Activated CD4-positive, CD25-positive, alpha-beta regulatory T cell treated with anti-CD3 and anti-CD28 coated beads, Interleukin-2, amount 50 U/mL, for 24 hours (primary cell): ENCODE measurements at places on chromosomes 5 and 9.

GRCh38 chr9:27365707-27366376, 68.9 kb upstream of the EQTN start:
- ATAC-seq, result peak; percentile 91

- no peak for ATAC-seq
These were observed 18.8 kb upstream of the SPEF2 start for GRCh38 chr5:35598707-35599370.

- no peak for ATAC-seq
These were observed 150.8 kb downstream of the MAPKAP1 start for GRCh38 chr9:125556046-125556721.

- ATAC-seq, result no peak
These were observed 372.5 kb upstream of the WWC1 start for GRCh38 chr5:167918813-167919483.

GRCh38 chr5:56025151-56025885, 30.6 kb upstream of the IL6ST start:
- no peak for ATAC-seq

GRCh38 chr5:8473827-8474568, 605.0 kb downstream of the MTRR start:
- no peak for ATAC-seq

GRCh38 chr5:131373265-131373664, 109.4 kb downstream of the CDC42SE2 start:
- ATAC-seq, result peak; percentile 52

- no peak for ATAC-seq
These were observed 326.3 kb downstream of the SLCO4C1 start for GRCh38 chr5:101969742-101970141.

- ATAC-seq, result no peak
These were observed 893.2 kb downstream of the DTWD2 start for GRCh38 chr5:118095115-118095514.

DNA sequence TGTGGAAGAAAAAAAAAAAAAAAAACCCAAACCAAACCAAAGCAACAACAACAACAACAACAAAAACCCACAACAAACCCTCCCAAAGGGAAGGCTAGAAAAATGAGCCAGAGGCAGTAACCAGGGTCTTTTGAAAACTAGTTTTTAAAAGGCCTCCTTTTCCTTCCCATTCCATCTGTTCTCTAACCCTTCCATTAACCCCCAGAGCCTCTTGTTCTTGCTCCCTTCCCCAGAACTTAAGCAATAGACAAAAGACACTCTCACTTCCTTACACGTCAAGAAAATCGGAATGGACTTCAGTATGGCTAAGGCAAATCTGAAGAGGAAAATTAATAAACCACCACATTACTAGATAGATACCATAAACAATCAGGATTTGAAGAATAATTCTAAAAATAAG, 292.8 kb downstream of the ARL15 start:
- no peak for ATAC-seq

DNA sequence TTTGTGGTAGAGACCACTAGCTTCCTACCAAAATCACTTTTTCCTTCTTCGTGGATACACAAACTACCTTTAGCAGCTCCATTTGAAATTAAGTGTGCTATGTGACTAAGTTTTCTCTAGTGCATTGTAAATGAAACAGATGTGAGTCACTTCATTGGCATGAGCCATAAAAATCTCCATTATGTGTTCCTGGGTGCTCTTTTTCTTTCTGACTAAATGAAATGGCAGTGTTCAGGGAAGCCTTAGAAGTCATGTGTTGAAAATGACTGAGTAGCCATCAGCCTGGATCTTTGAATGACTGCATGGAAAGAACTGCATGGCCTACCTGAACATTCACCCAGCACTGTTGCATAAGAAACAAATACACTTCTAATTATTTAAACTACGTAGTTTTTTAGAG, 107.9 kb downstream of the NDUFAF2 start:
- peak; percentile 35 for ATAC-seq

GRCh38 chr5:66958201-66958979, 238.2 kb downstream of the CD180 start:
- ATAC-seq, result no peak

GRCh38 chr5:36763454-36763853, 113.1 kb upstream of the NIPBL start:
- ATAC-seq, result no peak
